ENCODE measurements at places on chromosomes 2 and 18. TPM values are rescaled to one million over a fixed set of nuclear protein-coding genes. Genes with fewer than 3 reads are reported as not detected.
A peak's percentile ranks its signal among the peaks of the same experiment; 100 is the strongest.

IL36A gene
- not detected for polyA plus RNA-seq

SERPINB2 gene
- 25.0 TPM for polyA plus RNA-seq

CENPO gene
- polyA plus RNA-seq, result 31.8 TPM

KIF5C gene
- polyA plus RNA-seq, result 0.17 TPM

PLCD4 gene
- 4.1 TPM for polyA plus RNA-seq

GRCh38 chr2:168685600-168686451 lies 116.6 kb upstream of the NOSTRIN start:
- H3K27ac ChIP-seq, result no peak overlapping the region
- no peaks in the 10 kb centered on the region for H3K27me3 ChIP-seq
- peak; percentile 66 for DNase-seq
- no peaks in the 10 kb centered on the region for H3K36me3 ChIP-seq

DNA sequence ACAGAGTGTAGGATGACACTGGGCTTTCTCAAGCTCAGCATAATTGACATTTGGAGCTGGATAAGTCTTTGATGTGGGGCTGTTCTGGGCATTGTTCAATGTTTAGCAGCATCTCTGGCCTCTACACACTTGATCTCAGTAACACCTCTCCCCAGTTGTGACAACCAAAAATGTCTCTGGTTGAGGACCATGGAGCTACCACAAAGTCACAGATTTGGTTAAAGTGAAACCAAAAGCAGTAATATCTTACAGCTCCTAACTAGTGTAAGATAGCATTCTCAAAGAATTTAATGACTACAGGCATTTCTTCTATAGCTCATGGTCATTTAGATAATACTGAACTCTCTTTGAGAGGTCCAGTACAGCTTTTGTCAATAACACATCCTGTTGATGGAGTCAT lies 23.4 kb upstream of the PAX3 start:
- DNase-seq, result no peak
- H3K27me3 ChIP-seq, result peaks cover 19% of the 10 kb centered on the region
- no peaks in the 10 kb centered on the region for H3K36me3 ChIP-seq
- H3K4me3 ChIP-seq, result no peak overlapping the region

GRCh38 chr2:236866542-236867340 lies 218.9 kb upstream of the COPS8 start:
- no peaks in the 10 kb centered on the region for H3K27me3 ChIP-seq
- H3K4me1 ChIP-seq, result peaks cover 3% of the 10 kb centered on the region
- no peak overlapping the region for H3K4me3 ChIP-seq
- DNase-seq, result no peak
- no peaks in the 10 kb centered on the region for H3K36me3 ChIP-seq
- H3K27ac ChIP-seq, result no peak overlapping the region

- H3K27ac ChIP-seq, result no peak overlapping the region
- H3K36me3 ChIP-seq, result no peaks in the 10 kb centered on the region
- no peak for DNase-seq
- no peak overlapping the region for H3K4me3 ChIP-seq
These were observed 247.8 kb downstream of the MYT1L start for GRCh38 chr2:2083113-2083758.

- no peak for DNase-seq
- no peaks in the 10 kb centered on the region for H3K27me3 ChIP-seq
- H3K36me3 ChIP-seq, result no peaks in the 10 kb centered on the region
These were observed 65.6 kb downstream of the HS1BP3 start for GRCh38 chr2:20585359-20585709.

GRCh38 chr18:76405681-76406356 lies 89.2 kb downstream of the ZNF516 start:
- H3K27ac ChIP-seq, result no peak overlapping the region
- H3K36me3 ChIP-seq, result peaks cover 1% of the 10 kb centered on the region
- H3K4me1 ChIP-seq, result no peaks in the 10 kb centered on the region
- H3K27me3 ChIP-seq, result no peaks in the 10 kb centered on the region

- no peak for DNase-seq
- H3K27ac ChIP-seq, result no peak overlapping the region
- no peaks in the 10 kb centered on the region for H3K4me1 ChIP-seq
- H3K27me3 ChIP-seq, result no peaks in the 10 kb centered on the region
- no peak overlapping the region for H3K4me3 ChIP-seq
These were observed 325.5 kb downstream of the LRP1B start for GRCh38 chr2:141805302-141805701.

DNA sequence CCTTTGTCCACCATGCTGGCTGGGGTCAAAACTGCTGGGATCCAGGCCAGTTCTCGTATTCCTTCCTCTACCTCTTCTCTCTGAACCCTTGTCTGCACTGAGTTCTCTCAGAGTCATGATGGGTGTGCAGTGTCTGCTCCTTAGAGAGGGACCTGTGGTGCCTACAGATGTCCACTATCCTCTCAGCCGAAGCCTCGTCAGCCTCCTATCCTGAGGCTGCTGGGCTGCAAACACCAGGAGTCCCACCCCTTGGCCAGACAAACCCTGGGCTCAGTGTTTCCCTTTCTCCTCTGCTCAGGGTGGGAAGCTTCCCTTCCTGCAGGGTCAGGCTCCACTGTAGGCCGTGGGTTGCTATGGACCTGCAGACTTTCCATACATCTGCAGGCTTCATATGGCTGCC lies 2.3 kb downstream of the INPP5D start:
- no peak overlapping the region for H3K27ac ChIP-seq
- no peaks in the 10 kb centered on the region for H3K27me3 ChIP-seq
- no peaks in the 10 kb centered on the region for H3K4me1 ChIP-seq
- no peak for DNase-seq
- no peak overlapping the region for H3K4me3 ChIP-seq

DNA sequence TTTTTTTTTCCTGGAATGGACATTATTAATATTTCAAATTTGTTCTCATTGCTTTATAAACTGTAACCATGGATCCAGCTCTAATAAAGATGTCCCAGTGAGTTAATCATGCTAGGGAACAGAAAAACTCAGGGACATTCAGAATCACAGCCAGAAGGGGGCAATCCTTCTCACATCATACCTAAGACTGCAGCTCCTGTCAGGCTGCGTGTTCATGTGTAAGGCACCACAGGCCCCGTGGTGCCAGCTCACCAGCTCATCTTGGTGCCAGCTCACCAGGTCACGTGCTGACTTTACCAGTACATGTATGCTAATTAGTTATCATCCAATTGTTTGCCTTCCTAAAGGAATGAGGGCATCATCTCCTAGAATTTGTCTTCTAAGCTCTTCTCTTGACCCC lies 84.7 kb upstream of the NEDD4L start:
- H3K4me3 ChIP-seq, result no peak overlapping the region
- peak; percentile 56 for DNase-seq
- H3K27ac ChIP-seq, result no peak overlapping the region

GRCh38 chr2:160694631-160695030 lies 201.0 kb upstream of the RBMS1 start:
- no peak for DNase-seq
- H3K27me3 ChIP-seq, result no peaks in the 10 kb centered on the region

- DNase-seq, result peak; percentile 73
- peak overlapping the region; percentile 98 for H3K27ac ChIP-seq
- H3K4me3 ChIP-seq, result peak overlapping the region; percentile 98
- no peaks in the 10 kb centered on the region for H3K27me3 ChIP-seq
- peaks cover 3% of the 10 kb centered on the region for H3K4me1 ChIP-seq
These were observed 2.2 kb downstream of the RND3 start for GRCh38 chr2:150485114-150485870.

DNA sequence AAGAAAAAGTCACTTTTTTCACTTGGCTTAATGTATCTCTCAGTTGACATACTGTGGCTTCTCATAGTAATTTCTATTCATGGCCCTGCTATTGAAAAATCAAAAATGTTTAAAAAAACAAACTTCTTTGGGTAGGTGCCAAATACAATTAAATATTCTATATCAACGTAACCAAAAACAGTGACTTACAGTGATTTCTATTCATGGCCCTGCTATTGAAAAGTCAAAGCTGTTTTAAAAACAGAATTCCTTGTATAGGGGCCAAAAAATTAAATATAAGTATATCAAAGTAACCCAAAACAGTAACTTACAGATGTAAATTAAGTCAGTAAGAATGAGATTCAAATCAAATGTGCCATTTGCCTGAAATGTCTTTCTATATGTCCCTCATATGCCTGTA lies 31.4 kb upstream of the CD302 start:
- H3K27ac ChIP-seq, result no peak overlapping the region
- DNase-seq, result no peak
- H3K27me3 ChIP-seq, result no peaks in the 10 kb centered on the region
- H3K36me3 ChIP-seq, result no peaks in the 10 kb centered on the region
- no peaks in the 10 kb centered on the region for H3K4me1 ChIP-seq
- no peak overlapping the region for H3K4me3 ChIP-seq

Measured in fibroblast of lung (primary cell).